ENCODE measurements at places on chromosomes 13 and 19.

DNA sequence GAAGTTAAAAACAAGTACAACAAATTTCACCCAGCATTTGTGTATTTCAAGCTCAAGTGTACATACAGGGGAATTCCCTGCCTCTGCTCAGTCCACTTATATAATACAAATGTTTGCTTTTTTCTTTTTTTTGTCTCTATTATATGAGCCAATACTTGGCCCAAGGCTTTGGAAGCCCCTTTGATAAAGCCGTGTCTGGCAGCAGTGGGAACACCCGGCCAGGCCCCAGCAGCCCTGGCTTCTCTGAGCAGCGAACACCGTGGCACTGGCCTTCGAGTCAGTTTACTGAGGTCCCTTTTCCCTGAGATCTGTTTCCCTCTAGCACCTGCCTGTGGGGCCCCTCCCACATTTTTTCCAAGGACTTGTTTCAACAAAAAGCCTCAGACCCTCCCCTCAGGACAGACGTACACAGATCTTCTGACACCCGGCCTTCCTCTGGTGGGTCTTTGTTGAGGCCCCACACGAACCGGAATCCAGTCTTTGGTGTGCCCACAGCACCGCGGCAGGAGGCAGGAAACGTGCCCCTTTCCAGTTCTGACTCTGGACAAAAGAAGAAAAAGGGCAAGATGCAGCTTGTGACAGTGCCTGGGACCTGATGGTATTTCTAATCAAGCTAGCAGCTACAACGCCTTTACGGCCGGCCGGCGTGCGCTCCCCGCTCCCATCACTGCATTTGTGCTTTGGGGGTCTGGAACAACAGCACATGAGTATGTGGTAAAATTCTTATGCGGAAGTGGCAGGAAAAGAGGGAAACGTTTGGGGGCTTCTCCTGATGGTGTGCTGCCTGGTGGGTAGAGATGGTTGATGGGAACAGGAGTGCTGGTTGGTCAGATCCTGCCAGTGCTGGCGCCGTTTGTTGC, 13.8 kb downstream of the SIPA1L3 start:
- no peak for DNase-seq

- DNase-seq: no peak
Observed at GRCh38 chr13:58729361-58729760, 1097.8 kb downstream of the PCDH17 start.

- DNase-seq: no peak
Observed at GRCh38 chr19:1383017-1383311, 743 bp upstream of the NDUFS7 start.

GRCh38 chr13:109922518-109922917, 136.1 kb upstream of the IRS2 start:
- DNase-seq: no peak

DNA sequence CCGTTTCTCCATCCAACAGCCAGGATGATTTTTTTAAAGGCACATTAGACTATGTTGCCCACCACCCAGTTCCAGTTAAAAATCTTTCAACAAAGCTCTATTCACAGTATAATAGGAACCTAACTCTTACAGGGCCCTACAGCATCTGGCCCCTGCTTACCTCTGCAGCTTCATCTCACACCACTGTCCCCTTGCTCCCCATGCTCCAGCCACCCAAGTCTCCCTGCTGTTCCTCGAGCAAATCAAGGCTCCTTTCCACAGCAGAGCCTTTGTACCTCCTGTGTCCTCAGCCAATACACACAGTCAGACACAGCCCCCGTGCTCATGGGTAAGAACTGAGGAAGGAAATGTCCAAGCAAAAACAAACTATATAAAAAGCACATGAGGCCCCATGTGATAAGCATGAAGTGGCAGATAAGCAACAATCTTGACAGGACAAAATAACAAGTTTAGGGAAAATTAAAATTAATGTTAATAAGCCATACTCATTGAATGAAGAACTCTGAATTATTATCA, 67.5 kb downstream of the TSC22D1 start:
- DNase-seq: no peak

- DNase-seq: no peak
Observed at GRCh38 chr13:112771877-112772538, 82.2 kb downstream of the ATP11A start.

- no peak for DNase-seq
Observed at GRCh38 chr19:53597023-53597422, 34.8 kb upstream of the DPRX start.

GRCh38 chr13:113922412-113923118, 51.3 kb downstream of the C13orf46 start:
- DNase-seq: no peak

- DNase-seq: no peak
Observed at GRCh38 chr19:21084343-21084742, 2.3 kb downstream of the ZNF714 start.

- DNase-seq: no peak
Observed at GRCh38 chr13:88456151-88456550, 785.0 kb downstream of the SLITRK5 start.

- no peak for DNase-seq
Observed at GRCh38 chr13:44120043-44120442, 240.3 kb downstream of the LACC1 start.

GRCh38 chr13:66586489-66586888, 643.6 kb downstream of the PCDH9 start:
- DNase-seq: no peak

- no peak for DNase-seq
Observed at GRCh38 chr13:95352486-95352885, 51.2 kb upstream of the ABCC4 start.

All from left renal pelvis (tissue), 4 donors.